Dermis microvascular lymphatic vessel endothelial cell (primary cell): ENCODE measurements at places on chromosomes 6 and 20. TPM values are rescaled to one million over a fixed set of nuclear protein-coding genes. Genes with fewer than 3 reads are reported as not detected.
A peak's percentile ranks its signal among the peaks of the same experiment; 100 is the strongest.

Gene TREML2
- not detected in 2 replicates for total RNA-seq

Gene VWA7
- under 0.01 and 0.13 TPM in 2 replicates for total RNA-seq

GRCh38 chr6:152012227-152012626 is 204.7 kb downstream of the ESR1 start:
- DNase-seq, result no peak

DNA sequence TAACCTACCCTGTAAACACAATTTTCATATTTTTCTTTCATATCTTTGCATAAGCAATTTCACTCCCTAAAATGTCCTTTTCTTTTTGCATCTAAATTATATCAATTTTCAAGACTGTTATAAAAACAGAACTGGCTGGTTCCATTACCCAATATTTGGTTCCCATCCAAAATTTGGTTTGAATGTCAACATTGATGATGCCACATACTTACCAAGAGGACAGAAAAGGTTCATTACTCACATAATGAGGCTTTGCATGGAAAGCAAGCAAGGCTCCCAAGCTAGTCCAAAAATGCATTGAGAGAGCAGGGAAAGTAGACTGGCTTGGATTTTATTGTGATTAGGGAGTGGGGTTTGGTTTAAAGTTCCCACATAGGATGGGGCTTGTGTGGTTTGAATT is 144.4 kb upstream of the AKIRIN2 start:
- no peak for DNase-seq

GRCh38 chr6:63352069-63352543 is 32.3 kb upstream of the LGSN start:
- peak; percentile 58 for DNase-seq

GRCh38 chr6:161667957-161668356 is 394.1 kb upstream of the AGPAT4 start:
- DNase-seq, result no peak
